ENCODE measurements at places on chromosomes 3 and 15.

GRCh38 chr3:115071601-115072000 lies 75.5 kb downstream of the ZBTB20 start:
- DNase-seq: no peak

DNA sequence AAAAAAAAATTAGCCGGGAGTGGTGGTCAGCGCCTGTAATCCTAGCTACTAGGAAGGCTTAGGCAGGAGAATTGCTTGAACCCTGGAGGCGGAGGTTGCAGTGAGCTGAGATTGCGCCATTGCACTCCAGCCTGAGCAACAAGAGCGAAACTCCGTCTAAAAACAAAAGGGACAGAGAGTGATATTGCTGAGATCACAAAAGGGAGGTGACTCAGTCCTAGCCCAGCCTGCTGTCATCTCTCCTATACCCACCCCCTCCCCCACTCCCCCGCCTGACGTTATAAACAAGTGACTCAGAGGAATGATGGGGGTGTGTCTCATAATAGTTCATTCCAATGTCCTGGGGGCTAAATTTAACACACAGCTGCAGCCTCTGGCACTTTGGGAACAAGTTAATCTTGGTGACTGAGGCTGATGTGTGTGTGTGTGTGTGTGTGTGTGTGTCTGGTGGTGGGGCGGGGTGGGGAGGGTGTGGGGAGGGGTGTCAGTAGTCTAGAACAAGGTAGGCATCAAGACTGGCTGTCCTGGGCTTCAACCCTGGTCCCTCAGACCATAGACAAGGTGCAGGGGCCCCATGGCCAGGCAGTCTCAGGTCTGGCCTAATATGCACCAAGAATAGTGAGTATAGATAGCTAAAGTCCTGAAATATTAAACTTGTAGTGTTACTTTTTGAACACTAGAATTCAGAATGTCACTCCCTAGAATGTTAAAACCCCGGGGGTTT lies 1.3 kb upstream of the KLHL40 start:
- peak; percentile 48 for DNase-seq

- no peak for DNase-seq
These were observed 63.6 kb downstream of the OSBPL10 start for GRCh38 chr3:31917303-31918005.

DNA sequence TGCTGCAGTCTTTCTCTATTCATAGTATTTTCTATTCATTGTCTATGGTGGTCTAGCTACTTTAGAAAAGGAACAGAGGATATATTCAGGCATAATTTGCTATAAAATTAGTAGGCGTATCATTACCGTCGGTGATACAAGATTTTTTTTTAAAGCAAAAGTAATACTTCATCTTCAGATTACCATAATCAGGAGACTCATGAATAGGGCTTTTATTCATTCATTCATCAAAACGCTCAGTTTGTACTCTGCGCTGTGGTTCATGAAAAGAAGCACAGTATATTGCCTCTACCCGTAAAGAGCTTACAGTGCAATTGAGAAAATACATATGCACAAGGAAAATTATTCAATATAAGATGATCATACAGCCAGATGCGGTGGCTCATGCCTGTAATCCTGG lies 136.7 kb upstream of the CHRM5 start:
- no peak for DNase-seq

DNA sequence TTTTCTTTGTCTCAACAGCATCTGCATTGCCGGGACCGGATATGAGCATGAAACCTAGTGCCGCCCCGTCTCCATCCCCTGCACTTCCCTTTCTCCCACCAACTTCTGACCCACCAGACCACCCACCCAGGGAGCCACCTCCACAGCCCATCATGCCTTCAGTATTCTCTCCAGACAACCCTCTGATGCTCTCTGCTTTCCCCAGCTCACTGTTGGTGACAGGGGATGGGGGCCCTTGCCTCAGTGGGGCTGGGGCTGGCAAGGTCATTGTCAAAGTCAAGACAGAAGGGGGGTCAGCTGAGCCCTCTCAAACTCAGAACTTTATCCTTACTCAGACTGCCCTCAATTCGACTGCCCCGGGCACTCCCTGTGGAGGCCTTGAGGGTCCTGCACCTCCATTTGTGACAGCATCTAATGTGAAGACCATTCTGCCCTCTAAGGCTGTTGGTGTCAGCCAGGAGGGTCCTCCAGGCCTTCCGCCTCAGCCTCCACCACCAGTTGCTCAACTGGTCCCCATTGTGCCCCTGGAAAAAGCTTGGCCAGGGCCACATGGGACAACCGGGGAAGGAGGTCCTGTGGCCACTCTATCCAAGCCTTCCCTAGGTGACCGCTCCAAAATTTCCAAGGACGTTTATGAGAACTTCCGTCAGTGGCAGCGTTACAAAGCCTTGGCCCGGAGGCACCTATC lies 5.0 kb downstream of the NUTM1 start:
- DNase-seq: no peak

DNA sequence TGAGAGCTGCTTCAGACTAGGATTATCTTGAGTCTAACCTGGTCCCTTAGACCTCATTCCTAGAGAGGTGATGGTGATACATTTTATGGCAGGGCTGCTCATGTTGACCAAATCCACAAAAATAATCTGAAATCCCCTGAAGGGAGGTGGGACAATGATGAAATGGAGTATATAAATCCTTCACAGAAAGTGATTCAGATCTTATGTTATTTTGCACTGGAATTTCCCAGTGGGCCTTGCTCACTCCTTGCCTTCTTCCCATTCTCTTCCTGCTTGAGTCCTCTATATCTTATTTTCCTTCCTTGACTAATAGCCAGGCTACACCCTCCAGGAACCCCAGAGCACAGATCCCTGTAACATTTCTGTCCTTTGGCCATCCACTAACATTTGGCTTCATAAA lies 10.4 kb upstream of the TMEM202 start:
- no peak for DNase-seq

DNA sequence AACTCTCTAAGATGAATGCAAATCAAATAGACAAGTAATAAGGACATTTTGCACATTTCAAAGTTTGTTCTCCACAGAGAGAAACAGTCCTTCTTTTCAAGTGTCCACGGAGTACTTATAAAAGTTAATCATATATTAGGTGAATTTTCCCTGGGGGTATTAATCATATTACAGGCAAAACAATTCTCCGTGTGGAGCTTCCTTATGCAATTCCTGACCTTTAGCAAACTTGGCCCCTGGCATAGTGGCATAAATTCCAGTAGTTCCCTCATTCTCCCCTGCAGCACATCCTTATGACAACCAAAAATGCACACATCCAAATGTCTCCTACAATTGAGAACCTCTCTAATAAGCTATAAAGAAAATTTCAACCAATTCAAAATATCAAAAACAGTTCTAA lies 34.4 kb downstream of the FSIP1 start:
- DNase-seq: no peak

DNA sequence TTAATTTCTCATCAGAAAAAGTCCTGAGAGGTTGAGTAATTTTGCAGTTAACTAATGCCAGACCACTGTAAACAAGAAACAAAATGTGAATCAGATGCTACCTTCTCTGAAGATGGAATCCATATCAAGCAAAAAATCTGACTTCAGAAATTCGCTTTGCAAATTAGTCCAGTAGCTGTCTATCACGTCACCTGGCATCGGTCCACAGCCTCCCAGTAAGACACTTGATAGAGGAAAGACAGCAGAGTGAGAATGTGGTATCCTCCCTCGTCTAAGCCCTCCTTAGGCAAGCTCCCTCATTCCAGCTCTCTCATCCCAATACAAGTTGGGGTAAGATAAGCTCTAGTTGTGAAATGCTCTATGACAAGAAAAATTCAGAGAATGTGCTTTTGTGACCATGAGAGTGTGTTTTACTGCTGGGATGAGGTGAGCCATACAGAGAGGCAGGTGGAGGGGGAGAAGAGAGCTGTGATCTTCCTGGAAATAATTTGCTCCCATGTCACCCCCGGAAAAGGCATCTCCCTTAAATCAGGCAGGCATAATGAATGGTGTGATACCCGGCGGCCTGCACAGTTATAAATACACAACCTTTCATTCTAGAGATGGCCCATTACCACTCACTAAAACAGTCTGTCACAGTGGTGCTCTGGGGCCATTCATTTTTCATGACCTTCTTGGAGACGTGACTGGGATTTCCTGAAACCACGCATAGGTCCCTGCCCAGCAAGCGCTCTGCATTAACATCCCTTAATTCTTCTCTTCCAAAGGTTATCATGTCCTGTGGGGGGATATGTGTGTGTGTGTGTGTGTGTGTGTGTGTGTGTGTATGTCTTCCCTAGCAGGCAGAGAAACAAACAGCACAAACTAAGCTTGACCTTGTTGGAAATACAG lies 602.0 kb upstream of the KCNMB2 start:
- no peak for DNase-seq

- no peak for DNase-seq
These were observed 3.9 kb upstream of the CIDEC start for GRCh38 chr3:9883706-9884554.

- DNase-seq: no peak
These were observed 339.0 kb upstream of the PROK2 start for GRCh38 chr3:72123908-72124441.

- no peak for DNase-seq
These were observed 478.5 kb upstream of the EPHA3 start for GRCh38 chr3:88628901-88629300.

- no peak for DNase-seq
These were observed 100.8 kb downstream of the FOXP1 start for GRCh38 chr3:71482771-71483170.

DNA sequence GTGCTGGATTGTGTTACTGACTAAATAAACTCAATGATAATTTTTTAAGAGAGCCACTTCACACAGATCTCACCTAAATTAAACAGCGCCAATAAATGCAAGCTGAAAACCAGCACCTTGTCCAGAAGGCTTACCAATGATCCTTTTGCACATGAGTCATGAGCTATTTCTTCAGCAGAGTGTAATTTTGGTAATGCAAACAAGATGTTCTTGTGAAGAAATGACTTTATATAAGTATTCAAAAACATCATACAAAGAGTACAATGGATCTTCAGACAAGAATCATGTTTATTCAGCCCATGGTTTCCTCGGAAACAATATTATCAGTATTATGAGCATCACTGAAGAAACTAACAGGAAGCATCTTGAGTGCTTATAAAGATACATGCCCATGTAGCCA lies 263.8 kb upstream of the UBE2E2 start:
- DNase-seq: no peak

DNA sequence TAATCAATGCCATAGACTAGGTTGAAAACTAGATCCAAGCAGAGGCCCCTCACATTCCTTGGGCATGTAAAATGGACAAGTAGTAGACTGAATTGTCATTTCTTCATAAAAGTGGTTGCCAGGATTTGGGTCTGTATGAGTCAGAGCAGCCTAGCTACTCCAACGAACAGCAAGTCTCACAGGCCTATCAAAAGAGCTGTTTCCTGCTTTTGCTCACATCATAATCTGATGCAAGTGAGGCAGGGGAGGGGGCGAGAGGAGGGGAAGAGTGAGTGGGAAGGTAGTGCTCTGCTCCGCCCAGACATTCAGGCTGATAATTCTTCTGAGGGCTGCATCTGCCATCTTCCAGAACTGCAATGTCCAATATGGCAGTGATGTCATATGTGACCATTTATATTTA lies 228.9 kb upstream of the PRICKLE2 start:
- DNase-seq: no peak

DNA sequence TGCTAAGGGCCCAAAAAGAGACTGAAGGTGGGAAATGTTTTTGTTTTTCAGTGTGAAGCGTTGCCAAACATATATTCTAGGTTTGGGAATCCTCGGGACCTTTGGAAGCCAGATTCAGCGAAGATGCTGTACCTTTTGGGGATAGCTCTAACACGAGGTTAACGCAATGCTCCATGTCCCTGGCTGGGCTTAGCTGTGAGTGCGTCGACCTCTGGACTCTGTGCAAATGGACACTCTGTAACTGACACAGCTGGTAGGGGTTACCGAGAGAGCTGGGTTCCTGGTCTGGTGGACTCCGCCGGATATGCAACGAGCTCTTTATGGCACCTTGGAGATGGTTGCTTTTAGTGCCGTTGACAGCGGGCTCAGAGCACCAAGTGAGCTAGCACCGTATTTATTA lies 724 bp upstream of the SH3GL3 start:
- no peak for DNase-seq

- DNase-seq: no peak
These were observed 6.9 kb downstream of the TNIK start for GRCh38 chr3:171453180-171453886.

GRCh38 chr3:49831341-49831740 lies 17.6 kb upstream of the UBA7 start:
- no peak for DNase-seq

- no peak for DNase-seq
These were observed 20.2 kb downstream of the TLE3 start for GRCh38 chr15:70077188-70078147.
